Foreskin melanocyte (primary cell): ENCODE measurements at places on chromosomes 16 and 17.
A peak's percentile ranks its signal among the peaks of the same experiment; 100 is the strongest.

- peak; percentile 97 for DNase-seq
Measured at GRCh38 chr16:22787466-22788192, 26.3 kb upstream of the HS3ST2 start.

DNA sequence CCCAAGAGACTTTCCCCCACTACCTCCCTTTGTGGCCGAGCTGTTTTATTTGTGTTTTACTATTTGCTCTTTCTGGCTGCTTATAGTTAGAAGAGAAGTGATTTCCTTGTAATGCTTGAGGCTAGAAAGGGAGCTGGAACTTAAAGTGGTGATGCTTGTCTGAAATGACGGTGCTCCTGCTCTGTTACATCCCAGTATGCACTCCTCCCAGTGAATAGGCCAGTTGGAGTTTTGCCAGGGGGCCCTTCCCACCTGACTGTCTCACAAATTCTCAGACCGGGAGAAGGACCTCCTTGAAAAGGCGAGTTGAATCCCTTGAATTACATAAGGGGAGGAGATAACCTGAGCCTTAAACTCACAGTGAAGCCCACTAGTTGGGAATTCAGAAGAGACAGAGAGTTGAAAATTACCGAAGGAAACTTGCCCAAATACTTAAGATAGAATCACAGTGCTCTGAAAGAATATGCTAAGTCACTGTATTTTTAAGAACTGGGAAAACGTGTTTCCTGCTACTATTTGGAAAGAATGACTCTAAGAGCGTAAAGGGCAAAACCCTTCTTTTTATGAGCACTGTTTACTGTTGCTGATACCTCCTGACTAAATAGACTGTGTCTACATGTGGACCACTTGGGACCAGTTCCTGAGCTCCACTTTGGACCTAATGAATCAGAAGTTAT is 84.7 kb upstream of the CLEC3A start:
- no peak for DNase-seq

GRCh38 chr17:72104164-72104862 is 16.5 kb upstream of the SOX9 start:
- DNase-seq = no peak

- no peak for DNase-seq
Measured at GRCh38 chr17:16974569-16975276, 2.8 kb upstream of the TNFRSF13B start.

DNA sequence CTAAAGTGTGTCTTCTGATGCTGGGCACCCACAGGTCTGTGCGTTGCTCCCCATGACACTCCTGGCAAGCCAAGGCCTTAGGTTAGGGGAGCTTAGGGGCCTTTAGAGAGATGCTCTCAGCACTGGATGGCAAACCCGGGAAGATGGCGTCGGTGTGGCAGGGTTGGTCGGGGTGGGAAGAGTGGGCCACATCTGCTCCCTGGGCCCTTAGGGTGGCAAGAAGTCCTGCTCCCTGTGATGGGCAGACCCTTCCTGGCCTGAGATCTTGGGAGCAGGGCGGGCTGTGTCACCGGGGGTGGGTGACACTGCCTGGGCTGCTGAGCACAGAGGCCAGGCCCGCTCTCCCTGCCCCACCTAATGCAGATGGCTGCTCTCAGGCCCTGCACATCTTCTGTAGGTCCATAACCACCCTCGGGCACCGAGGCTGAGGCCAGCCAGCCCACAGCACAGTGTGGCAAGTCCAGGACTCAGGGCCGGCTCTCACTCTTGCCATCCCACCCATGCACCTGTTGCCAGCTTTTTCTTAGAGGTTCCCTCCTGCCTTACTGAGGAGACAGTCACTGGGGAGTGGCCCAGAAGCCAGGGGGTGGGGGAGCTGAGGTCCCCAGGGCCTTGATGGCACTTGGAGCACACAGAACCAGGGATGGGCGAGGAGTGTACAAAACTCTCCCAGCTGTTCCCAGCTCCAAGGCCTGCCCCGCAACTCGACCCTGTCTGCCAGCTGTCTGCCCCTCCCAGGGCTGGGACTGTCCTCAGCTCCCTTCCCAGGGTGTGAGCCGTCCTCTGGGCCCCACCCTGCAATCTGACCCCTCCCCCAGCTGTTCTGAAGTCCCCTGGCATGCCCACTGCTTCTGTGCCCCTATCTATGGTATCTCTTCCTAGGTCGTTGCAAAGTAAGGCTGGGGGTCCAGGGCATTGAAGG is 4.4 kb upstream of the MTSS2 start:
- DNase-seq = no peak

GRCh38 chr16:25297151-25297787 is 39.6 kb upstream of the ZKSCAN2 start:
- no peak for DNase-seq

DNA sequence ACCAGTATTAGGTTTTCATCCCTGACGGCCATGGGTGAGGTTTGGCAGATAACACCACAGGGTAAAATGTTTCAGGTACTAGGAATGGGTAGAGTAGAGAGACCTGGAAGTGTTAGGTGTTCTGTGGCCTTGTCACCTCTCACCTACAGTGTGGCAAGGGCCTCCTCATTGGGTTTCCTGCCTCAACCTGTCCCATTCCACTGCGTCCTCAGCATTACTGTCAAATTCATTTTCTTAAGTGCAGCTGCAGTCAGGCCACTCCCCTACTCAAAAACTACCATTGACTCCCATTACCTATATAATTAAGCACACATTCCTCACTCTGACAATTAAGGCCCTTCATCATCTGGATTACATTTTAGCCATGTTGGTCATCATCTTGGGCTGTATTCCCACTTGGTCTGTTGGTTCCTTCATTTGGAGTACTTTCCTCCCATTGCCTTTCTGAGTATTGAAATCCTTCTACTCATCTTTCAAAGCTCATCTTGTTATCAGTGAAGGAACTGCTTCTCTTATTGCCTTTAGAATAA is 64.5 kb downstream of the NUP88 start:
- DNase-seq = no peak
